ENCODE measurements at places on chromosomes 11 and 22. TPM values are rescaled to one million over a fixed set of nuclear protein-coding genes. Genes with fewer than 3 reads are reported as not detected.

DNA sequence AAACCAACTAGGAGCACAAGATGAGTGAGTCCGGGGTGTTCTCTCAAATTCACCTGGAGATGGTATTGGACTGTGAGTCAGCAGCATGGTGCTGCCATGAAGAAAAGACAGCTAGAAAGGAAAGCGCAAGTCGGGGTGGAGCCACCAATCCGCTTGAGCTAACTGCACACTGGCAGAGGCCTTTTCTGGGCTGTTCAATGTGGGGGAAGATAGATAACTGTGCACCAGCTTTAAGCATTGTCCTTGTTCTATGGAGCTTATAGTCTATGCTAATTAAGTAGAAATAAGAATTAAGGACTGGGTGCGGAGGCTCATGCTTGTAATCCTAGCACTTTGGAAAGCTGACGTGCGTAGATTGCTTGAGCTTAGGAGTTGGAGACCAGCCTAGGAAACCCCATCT is 21.9 kb upstream of the SORL1-AS1 start:
- H3K4me1 ChIP-seq: peaks cover 46% of the 10 kb centered on the region
- H3K36me3 ChIP-seq: peaks cover 8% of the 10 kb centered on the region
- H3K4me3 ChIP-seq: no peak overlapping the region
- H3K27ac ChIP-seq: peak overlapping the region; percentile 71
- DNase-seq: no peak

GRCh38 chr22:37742376-37743171 is 45.7 kb downstream of the TRIOBP start:
- H3K36me3 ChIP-seq: no peaks in the 10 kb centered on the region
- no peaks in the 10 kb centered on the region for H3K27me3 ChIP-seq
- H3K4me1 ChIP-seq: peaks cover 11% of the 10 kb centered on the region
- no peak overlapping the region for H3K27ac ChIP-seq
- no peak overlapping the region for H3K4me3 ChIP-seq

Gene AHNAK
- 863 TPM for total RNA-seq

- no peak for DNase-seq
- H3K27ac ChIP-seq: no peak overlapping the region
- peaks cover 26% of the 10 kb centered on the region for H3K4me1 ChIP-seq
- peaks cover 3% of the 10 kb centered on the region for H3K36me3 ChIP-seq
- H3K4me3 ChIP-seq: no peak overlapping the region
- no peaks in the 10 kb centered on the region for H3K27me3 ChIP-seq
Observed at GRCh38 chr11:1839924-1840779, 1.4 kb downstream of the TNNI2 start.

- H3K36me3 ChIP-seq: no peaks in the 10 kb centered on the region
- H3K4me1 ChIP-seq: no peaks in the 10 kb centered on the region
- H3K27me3 ChIP-seq: peaks cover 30% of the 10 kb centered on the region
- no peak overlapping the region for H3K4me3 ChIP-seq
- no peak overlapping the region for H3K27ac ChIP-seq
Observed at GRCh38 chr11:33387996-33388395, 130.8 kb downstream of the HIPK3 start.

GRCh38 chr11:132020001-132020400 is 649.6 kb downstream of the NTM start:
- DNase-seq: no peak
- H3K27ac ChIP-seq: no peak overlapping the region
- H3K36me3 ChIP-seq: no peaks in the 10 kb centered on the region
- H3K4me3 ChIP-seq: no peak overlapping the region
- no peaks in the 10 kb centered on the region for H3K27me3 ChIP-seq

Gene TTC36
- not detected for total RNA-seq

GRCh38 chr11:95327273-95327948 is 96.4 kb upstream of the SESN3 start:
- no peak for DNase-seq
- no peak overlapping the region for H3K27ac ChIP-seq

Gene SEPTIN3
- not detected for total RNA-seq

DNA sequence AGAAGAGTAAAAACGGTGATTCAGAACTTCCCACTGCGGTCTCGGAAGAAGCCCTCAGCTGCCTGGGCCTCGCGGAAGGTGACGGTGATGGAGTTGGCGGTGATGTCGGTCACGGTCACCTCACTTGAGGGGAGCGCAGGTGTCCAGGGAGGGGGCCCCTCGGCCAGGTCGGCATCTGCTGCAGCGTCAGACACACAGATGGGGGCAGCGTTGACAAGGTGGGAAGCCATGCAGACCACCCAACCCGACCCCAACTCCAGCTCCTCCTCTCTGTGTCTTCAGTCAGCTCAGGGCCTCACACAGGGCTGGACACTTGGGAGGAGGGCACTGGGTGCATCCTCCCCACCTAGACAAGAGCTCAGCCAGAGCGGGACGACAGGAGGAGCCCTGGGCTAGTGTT is 18.6 kb downstream of the CBX7 start:
- peaks cover 6% of the 10 kb centered on the region for H3K4me1 ChIP-seq
- no peak overlapping the region for H3K27ac ChIP-seq
- H3K27me3 ChIP-seq: no peaks in the 10 kb centered on the region
- H3K4me3 ChIP-seq: no peak overlapping the region
- no peak for DNase-seq

GRCh38 chr22:49692499-49693225 is 135.0 kb downstream of the BRD1 start:
- peaks cover 31% of the 10 kb centered on the region for H3K27me3 ChIP-seq
- DNase-seq: no peak
- peaks cover 4% of the 10 kb centered on the region for H3K36me3 ChIP-seq
- H3K4me1 ChIP-seq: peaks cover 1% of the 10 kb centered on the region

Gene SUSD2
- 1.1 TPM for total RNA-seq

Gene WNT11
- total RNA-seq: 2.1 TPM

DNA sequence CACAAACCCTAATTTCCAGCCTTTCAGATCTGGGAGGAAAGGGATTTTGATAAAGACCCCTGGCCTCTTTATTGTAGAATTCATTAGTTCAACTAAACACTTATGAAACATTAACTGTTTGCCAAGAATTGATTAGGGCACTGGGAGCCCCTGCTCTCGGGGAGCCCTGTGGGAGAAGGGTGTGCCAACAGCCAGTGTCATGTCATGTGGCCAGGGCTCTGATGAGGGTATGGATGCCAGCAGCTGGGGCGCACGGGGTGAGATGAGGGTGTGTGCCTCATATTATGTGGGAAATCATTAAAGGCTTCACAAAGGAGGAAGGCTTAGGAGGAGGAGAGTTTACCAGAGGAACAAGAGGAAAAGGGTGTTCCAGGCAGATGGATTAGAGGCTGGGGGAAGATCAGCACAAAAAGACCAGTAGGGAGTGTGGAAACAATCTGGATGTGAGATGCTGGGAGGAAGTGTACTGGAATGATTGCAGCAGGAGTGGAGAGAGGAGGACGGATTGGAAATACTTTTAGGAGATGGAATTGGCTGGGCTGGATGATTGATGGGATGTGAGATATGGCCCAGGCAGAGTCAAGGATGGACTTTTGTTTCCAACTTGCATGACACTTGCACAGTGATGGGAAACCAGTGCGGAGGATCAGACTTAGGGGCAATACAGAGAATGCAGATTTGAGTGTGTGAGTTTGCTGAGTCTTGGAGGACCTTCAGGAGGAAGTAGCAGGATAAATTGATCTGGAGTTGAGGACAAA is 137.8 kb downstream of the CSNK2A3 start:
- no peak overlapping the region for H3K27ac ChIP-seq
- no peak for DNase-seq

GRCh38 chr22:39238561-39238960 is 6.2 kb downstream of the PDGFB start:
- H3K27me3 ChIP-seq: peaks cover 16% of the 10 kb centered on the region
- DNase-seq: no peak
- H3K27ac ChIP-seq: peak overlapping the region; percentile 8
- H3K4me1 ChIP-seq: peaks cover 66% of the 10 kb centered on the region
- no peaks in the 10 kb centered on the region for H3K36me3 ChIP-seq

DNA sequence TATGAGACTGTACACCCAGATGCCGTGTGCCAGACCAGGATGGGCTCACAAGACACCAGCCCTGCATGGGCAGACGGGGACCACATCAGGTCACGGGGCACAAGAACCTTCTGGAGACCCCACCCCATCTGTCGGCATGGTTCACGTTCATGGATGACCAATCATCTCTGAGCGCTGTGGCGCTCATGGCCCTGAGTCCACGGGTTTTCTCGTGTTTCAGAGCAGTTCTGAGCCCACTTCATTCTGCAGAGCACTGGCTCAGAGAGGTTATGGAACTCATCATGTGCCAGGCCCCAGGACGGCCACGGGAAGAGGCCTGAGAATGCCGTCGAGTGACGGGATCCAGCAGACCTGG is 63.0 kb upstream of the PPARA start:
- H3K27ac ChIP-seq: no peak overlapping the region
- H3K36me3 ChIP-seq: no peaks in the 10 kb centered on the region
- H3K4me3 ChIP-seq: no peak overlapping the region
- H3K4me1 ChIP-seq: peaks cover 9% of the 10 kb centered on the region

Gene MUC5AC
- total RNA-seq: not detected

Gene CNTN5
- total RNA-seq: not detected

DNA sequence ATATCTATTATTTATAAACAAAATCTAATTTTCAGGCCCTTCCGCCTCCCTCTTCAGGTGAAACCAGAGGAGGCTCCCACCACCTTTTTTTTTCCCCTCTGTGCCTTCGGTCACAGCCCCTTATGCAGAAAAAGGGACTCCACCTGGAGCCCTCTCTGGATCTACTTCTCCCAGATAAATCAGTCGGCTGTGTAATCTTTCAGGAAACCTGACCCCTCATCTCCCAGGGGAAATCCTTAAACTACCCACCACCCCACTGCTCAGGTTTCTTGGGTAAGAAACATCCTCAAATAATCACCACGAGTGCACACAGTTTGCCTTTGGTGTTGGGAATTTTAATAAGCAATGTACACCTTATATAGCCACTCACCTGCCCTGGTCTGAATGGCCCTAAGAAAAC is 104.2 kb downstream of the NAV2 start:
- peaks cover 3% of the 10 kb centered on the region for H3K36me3 ChIP-seq
- H3K27ac ChIP-seq: no peak overlapping the region
- no peak overlapping the region for H3K4me3 ChIP-seq

- no peak overlapping the region for H3K4me3 ChIP-seq
- peaks cover 2% of the 10 kb centered on the region for H3K36me3 ChIP-seq
- H3K27ac ChIP-seq: no peak overlapping the region
- no peak for DNase-seq
- H3K4me1 ChIP-seq: no peaks in the 10 kb centered on the region
Observed at GRCh38 chr22:49230194-49230577, 597.5 kb downstream of the BRD1 start.

GRCh38 chr11:1399386-1400316 is 9.9 kb downstream of the BRSK2 start:
- H3K36me3 ChIP-seq: no peaks in the 10 kb centered on the region
- no peak overlapping the region for H3K4me3 ChIP-seq
- DNase-seq: no peak
- no peaks in the 10 kb centered on the region for H3K4me1 ChIP-seq
- H3K27me3 ChIP-seq: peaks cover 9% of the 10 kb centered on the region

DNA sequence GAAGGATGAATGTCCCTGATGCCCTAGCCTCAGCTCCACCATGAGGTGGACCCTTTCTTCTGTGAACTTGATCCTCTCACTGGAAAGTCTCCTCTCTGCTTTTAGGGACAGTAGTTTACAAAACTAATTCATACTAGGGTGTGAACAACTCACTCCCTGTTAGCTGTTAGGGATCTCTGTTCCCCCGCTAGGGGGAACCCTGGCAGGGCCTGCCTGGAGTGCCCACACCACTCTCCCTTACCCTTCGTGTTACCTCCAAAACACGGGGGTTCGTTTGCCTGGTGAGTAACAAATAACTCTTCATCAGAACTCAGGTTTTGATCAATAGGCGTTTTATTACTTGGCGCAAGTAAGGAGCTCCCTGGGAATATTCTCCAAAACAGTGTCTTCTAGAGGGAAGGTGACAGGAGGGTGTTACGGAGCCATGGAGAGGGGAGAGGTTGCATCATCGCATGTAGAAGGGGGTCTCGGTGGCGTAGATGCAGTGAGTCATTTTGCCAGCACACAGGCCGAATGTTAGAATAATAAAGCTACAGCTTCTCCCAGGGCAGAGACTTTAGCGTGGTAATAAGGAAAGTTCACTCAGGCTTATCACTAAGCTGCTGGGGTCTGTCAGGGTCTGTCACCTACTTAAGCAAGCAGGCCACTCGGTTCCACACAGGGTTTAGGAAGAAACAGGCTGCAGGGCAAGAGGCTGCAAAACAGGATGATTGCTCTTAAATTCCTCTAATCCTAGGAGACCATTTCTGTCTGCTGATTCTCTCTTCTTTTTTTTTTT is 45.8 kb downstream of the C11orf96 start:
- DNase-seq: no peak
- peaks cover 42% of the 10 kb centered on the region for H3K27me3 ChIP-seq
- H3K4me1 ChIP-seq: peaks cover 8% of the 10 kb centered on the region
- no peak overlapping the region for H3K4me3 ChIP-seq
- H3K36me3 ChIP-seq: no peaks in the 10 kb centered on the region
- no peak overlapping the region for H3K27ac ChIP-seq

Gene GGT5
- total RNA-seq: not detected

- H3K36me3 ChIP-seq: no peaks in the 10 kb centered on the region
Observed at GRCh38 chr11:33147559-33147958, 13.7 kb downstream of the CSTF3 start.
